ENCODE measurements at places on chromosomes 13 and 19.
A peak's percentile ranks its signal among the peaks of the same experiment; 100 is the strongest.

DNA sequence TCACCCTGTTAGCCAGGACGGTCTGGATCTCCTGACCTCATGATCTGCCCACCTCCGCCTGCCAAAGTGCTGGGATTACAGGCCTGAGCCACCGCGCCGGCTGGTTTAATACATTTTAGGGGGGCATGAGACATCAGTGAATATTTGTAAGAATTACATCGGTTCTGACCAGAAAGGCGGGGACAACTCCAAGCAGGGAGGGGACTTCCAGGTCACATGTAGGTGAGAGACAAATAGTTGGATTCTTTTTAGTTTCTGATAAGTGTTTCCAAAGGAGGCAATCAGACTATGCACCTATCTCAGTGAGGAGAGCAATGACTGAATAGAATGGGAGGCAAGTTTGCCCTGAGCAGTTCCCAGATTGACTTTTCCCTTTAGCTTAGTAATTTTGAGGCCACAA lies 3.7 kb upstream of the ZNF552 start:
- no peak for DNase-seq

GRCh38 chr19:7883796-7884570 lies 4.3 kb upstream of the LRRC8E start:
- DNase-seq: no peak

DNA sequence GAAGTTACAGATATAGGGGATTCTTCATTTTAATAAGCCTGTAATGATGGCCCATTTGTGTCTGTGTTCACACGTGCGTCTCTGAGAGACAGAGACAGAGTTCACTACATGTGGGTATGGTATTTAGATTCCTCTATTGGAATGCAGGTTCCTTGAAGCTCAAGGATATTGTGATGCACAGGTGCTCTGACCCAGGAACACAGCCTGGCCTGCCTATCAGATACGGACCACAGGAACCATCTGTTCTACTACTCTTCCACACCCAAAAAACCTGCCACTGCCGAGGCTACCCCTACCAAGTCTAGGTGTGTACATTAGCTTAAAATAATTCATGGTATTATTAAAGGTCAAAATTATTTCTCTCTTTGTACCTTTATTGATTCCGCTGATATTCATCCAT lies 289.2 kb downstream of the ATP8A2 start:
- DNase-seq: no peak

DNA sequence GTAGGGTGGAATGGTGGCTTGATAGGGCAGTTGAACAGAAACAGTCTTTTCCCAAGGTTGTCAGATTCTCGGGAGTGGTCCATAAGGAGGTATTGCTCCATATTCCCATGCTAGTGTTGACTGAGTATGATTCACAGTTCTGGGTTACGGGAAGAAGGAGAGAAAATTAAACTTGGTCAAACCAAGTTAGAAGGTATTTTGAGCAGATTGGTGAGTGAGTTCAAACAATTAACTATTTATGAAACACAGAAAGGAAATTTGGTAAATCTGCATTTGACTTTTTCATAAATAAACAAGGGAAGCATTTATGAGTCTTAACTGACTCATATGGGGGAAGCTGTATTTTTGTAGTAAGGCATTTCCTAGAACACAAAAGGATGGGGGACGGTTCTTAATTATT lies 2419.4 kb downstream of the PCDH9 start:
- DNase-seq: no peak

DNA sequence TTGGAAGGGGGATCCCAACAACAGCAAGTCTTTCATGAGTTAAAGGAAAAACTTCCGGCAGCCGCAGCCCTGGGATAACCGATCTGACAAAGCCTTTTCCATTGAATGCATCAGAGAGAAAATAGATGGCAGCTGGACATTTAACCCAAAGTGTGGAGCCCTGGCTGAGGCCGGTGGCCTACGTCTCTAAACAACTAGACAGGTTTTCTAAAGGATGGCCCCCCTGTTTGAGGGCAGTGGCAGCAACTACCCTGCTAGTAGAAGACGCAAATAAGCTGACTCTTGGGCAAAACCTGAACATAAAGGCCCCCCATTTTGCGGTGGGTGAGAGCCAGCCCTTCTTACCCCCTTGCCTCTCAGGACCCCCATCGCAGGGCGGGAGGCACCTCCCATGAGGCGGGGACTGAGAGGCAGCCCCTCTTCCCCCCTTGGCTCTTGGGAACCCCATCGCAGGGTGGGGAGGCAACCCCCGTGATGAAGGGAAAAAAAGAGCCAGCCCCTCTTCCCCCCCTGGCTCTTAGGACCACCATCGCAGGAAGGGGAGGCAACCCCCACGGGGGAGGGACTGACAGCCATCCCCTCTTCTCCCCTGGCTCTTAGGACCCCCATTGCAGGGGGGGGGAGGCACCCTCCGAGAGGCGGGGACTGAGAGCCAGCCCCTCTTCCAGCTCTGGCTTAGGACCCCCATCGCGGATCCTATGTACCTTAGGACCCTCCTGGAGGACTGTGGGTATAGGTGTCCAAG lies 2422.9 kb upstream of the PCDH20 start:
- DNase-seq: no peak

DNA sequence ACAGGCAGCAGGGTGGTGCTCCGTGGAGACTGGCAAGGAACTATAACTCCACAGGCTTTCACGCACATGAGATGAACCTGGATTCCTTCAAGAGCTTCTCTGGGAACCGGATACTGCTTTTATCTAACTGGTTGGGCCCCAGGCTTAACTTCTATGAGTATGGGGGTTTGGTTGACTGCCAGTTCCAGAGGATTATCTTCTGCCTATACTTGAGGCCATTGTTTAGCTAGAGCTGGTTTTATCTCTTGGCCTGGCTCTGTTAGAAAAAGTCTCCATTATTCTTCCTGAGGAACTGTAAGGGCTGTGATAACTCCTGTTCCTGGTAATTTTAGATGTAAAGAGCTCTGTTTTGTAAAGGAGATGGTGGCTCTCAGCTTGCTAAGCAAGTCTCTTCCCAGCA lies 40.9 kb downstream of the ZNF846 start:
- DNase-seq: no peak

- DNase-seq: peak; percentile 52
Observed at GRCh38 chr13:28492569-28493367, 2.2 kb downstream of the FLT1 start.

DNA sequence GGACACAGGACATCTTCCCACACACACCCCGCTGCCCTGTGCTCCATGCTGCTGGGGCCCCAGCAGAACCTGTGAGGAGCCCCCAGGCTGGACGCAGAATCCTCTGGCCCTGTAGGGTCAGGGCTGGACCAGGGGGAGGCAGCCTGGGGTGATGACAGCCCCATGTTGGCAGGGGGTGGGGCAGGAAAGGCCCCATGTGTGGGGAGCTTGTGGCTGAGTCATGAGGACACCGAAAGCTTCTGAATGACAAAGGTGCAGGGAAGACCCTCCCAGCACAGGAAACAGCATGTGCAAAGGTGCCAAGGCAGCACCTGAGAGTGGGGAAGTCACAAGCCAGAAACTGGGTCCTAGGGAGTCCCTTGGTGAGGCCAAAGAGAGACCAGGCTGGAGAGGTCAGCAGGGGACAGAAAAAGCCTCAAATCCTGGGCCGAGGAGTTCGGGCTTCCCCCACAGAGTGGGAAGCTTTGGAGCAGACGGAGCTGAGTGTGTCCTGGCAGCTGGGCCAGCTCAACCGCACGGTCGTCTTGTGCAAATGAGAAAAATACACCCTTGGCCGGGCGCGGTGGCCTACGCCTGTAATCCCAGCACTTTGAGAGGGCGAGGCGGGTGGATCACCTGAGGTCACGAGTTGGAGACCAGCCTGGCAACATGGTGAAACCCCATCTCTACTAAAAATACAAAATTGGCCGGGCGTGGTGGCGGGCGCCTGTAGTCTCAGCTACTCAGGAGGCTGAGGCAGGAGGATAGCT lies 17.5 kb downstream of the ATP8B3 start:
- DNase-seq: no peak

GRCh38 chr19:34436716-34437115 lies 8.5 kb downstream of the UBA2 start:
- DNase-seq: no peak

DNA sequence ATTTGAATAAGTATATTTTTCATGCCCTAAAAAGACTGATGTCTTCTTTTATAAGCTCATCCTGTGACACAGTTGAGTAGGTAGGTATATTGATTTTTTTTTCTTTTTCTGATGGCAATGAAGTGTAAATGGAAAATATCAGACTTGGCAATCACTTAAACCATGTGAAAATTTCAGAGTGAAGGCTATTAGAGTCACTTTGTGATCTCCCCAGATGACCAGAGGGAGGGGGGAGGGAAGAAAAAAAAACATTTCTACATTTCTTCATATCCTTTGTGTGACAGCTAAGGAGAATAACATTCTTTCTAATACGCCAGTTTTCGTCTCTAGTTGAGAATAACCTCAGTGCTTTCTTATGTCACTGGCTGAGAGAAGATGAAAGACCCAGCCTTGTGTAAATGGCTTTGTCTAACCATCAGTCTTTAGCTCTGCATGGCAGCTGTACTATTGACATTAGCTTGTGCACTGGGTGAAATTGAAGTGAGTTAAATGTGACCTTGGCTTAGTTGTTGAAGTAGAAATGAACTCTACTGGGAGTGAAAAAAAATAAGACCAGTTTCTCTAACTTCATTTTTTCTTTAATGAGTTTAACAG lies 332.1 kb upstream of the DACH1 start:
- DNase-seq: no peak

- no peak for DNase-seq
Observed at GRCh38 chr19:58374200-58374599, 6.6 kb downstream of the ZNF837 start.

DNA sequence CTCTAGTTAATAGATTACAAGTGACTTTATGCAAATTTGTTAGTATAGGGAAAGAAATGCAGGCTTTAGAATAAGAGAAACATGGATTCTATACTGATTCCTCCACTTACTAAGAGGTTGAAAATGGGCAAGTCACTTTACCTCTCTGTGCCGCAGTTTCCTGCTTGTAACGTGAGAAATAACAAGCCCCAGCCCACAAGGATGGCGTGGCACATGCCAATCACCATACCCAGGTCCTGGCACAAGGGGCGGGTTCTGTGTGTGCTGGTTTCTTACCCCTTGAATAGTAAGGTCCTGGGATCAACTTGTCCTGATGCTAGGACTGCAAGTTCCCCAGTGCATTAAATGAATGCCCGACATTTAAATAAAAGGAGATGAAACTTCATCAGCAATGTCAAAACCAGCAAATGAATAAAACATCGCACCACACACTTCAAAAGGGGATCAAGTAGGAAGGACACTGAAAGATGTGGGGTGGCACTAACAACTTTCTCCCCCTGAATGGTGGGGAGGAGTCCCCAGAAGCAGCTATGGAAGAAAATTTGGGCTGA lies 7.9 kb upstream of the SIGLEC9 start:
- peak; percentile 57 for DNase-seq

DNA sequence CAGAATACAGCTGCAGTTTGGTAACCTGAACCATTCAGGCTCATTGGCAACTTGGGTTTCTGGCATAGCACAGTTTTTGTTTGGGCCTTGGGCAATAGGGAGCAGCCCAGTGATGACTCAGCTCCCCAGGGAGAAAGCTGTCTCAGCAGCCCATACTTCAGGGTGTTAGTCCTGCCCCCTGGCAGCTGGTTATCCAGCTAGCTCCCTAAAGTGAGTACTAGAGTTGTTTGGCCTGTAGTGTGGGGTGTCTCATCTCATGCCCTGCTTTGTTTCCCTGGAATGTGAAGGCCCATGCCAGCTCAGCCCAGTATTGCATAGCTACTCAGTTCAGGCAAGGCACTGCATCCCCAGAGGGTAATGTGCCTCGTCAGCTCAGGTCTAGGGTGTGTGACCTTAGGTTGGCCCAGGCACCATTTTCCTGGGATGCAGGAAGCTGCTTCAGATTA lies 18.2 kb upstream of the ZNF543 start:
- DNase-seq: no peak

DNA sequence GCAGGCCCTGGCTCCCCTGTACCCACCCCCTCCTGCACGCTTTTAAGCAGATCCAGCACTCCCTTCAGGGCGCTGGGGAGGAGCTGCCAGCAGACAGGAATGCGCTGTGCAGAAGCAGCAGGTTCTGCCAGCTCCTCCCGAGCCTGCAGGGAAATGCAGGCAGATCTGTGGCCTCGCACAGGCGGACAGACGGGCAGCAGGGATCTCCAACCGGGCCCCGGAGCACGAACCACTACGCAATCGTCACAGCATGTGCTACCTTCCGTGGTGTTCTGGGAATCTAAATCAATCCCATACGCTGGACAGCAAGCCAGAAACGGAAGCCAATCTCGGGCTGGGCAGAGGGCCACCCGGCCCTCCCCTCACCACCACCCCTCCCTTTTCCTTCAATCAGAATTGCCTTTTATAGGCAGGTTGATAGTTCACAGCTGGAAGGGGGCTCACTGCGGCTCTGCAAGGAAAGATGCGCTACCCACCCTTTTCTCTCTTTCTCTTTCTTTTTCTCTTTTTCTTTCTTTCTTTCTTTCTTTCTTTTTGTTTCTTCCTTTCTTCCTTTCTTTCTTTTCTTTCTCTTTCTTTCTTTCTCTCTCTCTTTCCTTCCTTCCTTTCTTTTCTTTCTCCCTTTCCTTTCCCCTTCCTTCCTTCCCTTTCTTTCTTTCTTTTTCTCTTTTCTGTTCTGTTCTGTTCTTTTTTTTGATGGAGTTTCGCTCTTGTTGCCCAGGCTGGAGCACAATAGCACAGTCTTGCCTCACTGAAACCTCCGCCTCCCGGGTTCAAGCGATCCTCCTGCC lies 99.9 kb downstream of the GNG7 start:
- no peak for DNase-seq

- no peak for DNase-seq
Observed at GRCh38 chr19:29819300-29819699, 7.5 kb downstream of the CCNE1 start.

DNA sequence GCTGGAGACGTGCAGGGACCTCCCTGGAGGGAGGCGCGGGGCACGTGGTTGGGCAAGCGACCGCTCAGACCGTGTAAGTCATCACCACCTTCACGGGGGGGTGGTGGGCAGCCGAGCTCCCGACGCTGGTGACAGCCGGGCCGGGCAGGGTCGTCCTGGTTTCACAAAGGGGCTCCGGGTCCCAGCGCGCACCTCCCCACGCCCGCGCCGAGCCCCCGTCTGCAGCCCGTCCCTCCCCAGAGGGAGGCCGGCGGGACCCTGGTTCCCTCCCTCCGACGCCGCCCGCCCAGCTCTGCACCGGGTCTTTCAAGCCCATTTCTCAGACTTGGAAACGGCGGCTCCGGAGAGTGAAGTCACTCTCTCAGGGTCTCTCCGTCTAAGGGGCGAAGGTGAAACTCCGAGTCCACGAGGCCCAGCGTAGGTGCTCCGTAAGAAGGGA lies 729 bp upstream of the ARID3A start:
- no peak for DNase-seq

DNA sequence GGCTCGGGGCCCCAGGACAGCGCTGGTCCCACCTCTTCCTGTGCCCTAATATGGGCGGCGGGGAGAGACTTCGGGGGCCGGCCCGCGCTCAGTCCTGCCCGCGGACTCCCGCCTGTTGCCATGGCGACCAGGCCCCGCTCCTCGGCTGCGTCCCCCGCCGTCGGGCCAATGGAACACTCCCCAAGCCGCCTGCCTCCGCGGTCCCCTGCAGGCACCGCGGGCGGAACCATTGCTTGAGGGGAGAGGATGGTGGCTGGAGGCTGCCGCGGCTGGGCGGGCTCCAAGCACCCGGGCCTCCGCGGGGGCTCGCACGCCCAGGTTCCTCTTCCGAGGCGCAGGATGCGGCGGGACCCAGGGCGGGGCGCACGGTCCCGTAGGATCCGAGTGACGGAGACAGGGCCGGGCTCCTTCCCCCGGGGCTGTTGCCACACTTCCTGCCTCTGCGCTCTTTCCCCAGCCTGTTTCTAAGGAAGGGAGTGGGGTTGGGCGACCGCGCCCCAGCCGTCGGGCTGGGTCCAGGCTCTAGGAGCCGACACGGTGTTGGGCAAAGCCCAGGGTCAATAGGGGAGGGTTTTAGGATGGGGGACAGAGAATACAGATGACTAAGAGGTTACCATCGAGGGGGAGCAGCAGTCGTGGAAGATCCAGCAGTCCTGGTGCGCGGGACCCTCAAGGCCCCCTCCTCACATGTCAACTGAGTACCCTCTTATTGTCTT lies 1.2 kb upstream of the JUNB start:
- DNase-seq: peak; percentile 98
